ENCODE measurements at places on chromosomes 12 and 14.

DNA sequence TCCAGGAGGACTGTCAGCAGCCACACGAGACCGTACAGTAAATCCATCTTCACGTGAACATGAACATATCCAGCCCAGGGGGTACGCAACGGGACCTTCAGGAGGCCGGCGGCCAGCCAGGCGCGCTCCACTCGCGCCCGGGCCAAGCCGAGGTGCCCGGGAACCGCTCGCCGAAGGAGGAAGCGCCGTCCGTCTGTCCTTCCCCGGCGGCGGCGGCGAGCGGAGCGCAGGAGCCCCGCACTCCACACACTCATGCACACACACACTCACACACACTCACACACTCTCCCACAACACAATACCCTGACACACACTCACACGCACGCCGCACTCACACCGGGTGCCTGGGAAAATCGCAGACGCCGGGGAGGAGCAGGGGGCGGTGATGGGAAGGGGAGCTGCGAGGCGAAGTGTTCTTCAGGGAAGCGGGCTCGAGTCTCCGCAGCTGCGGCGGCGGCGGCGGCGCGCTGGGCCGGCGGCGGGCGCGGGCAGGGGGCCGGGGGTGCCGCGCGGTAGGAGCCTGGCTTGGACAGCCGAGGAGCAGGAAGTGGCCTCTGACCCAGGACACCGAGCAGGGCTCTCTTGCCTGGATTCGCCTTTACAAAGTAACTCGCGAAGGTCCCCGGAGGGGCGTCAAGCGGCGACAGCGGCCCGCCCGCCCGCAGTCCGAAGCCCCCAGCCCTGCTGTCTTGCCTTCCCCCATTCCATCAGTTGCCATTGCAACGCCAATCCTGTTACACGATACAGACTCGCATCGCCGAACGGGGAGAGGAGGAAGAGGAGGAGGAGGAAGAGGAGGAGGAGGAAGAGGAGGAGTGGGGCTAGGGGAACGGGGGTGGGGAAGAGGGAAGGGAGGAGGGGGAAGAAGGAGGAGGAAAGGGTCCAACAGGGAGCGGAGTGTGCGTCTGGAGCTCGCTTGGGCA is 601 bp downstream of the MDGA2 start:
- DNase-seq: no peak

DNA sequence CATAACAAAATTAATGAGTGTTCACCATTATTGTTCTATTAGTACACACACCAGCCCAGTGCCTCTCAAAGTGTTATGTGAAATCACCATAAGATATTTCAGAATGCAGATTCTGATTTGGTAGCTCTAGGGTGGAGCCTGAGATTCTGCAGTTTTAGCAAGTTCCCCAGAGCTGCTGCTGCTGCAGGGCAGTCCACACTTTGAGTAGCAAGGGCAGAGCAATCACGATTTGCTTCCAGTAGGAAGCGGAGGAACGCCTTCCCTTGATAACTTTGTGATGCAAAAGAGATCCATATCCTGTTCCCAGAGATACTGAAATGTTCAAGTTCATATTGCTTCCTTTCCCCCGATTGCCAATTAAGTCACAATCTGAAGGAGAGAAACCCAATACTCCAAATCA is 57.9 kb downstream of the SLC17A8 start:
- DNase-seq: no peak

DNA sequence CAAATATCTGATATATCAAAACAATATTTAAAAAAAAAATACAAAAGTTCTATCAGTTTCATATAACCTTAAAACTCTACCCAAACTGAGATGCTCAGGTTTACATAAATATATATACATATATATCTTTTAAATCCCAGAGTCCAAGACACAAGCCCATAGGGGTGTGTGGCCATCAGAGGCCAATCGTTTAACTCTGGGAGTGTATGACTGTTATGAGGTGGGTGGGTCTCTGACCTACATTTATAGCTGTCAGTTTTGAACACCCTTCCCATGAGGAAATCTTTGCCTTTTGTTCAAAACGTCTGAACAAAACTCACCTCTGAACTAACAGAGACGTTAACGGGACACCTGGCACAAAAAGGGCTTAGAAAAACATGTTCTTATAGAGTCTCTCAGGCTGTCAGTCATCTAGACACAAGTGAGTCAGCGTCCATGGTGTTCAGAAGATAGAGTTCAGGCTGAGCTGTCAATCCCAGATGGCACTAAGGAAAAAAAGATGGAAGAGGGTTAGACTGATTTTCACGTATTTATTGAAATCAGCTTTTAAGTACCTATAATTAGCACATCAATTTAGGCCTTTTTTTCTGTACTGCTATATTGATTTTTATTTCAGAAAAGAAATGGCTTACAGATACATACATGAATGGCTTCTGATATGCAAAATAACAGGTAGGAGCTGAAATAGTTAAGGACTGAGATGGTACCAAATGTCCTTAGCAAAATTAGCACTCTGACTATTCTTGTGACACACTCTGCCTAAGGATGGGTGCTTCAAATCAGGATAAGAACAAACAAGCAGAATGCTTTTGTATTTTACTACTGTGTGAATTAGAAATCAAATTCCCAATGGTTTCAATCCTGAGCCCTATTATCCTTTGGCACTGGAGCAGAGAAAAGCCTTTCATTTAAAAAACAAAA is 29.2 kb downstream of the HIGD1C start:
- DNase-seq: no peak

- DNase-seq: no peak
Measured at GRCh38 chr12:79874665-79875064, 60.2 kb downstream of the PPP1R12A start.

- DNase-seq: peak; percentile 75
Measured at GRCh38 chr12:64665514-64665913, 55.2 kb downstream of the RASSF3 start.

DNA sequence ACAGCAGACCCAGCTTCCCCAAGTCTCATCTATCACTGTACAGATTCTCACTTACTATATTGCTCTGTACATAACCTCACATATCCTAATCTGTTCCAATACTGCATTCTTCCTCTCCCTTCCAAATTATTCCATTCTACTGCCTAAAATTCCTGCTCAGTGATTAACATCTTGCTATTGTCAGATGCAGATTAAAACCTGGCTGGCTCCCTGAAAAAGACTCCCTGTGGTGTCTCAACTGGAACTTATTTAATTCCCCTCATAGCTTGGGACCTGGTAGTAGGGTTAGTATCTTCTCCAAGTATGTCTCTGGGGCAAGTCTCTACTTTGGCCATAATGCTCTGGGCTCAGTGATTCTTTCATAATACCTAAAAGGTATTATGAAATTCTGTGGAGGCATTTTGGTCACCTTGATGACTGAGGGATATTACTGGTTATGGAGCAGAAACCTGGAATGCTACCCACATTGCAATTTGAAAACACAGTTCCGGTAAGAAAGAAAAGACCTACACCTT is 55.8 kb downstream of the PAWR start:
- no peak for DNase-seq

- no peak for DNase-seq
Measured at GRCh38 chr14:92382677-92383076, 59.7 kb downstream of the SLC24A4 start.

DNA sequence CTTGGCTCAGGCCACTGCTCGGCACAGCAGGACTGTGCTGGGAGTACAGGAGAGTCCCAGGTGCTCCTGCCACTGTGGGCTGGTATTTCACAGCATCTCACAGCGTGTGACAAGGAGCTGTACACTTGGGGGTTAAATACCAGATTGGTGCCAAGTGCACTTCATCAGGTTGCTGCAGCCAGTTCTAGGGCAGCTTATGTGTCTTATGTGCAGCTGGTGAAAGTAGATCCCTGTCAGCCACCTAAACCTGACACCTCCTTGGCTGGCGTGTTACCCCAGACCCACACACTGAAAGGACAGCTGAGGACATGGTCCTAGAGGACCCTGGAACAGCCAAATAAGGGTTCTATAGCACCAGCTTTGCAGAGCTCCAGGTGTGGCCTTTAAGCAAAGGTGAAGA is 18.9 kb downstream of the PLEKHH1 start:
- DNase-seq: no peak

- DNase-seq: no peak
Measured at GRCh38 chr12:78917513-78917912, 52.9 kb downstream of the SYT1 start.

DNA sequence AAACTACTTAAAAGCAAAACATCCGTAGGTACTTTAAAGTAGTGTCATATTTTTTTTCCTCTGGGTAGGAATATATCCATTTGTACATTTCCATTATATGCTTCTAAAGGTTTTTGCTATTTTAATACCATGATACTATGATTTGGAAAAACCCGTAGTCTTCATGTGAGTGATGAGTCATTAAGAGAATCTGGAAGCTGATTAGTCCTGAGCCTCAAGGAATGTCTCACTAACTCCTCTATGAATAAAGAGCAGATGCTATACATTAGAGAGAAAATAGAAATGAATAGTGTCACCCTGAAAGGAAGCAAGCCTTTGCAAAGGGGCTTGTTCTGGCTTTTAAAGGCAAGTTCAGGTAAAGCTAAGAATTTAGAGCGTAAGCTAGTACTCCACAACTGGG is 432.1 kb downstream of the CCDC91 start:
- no peak for DNase-seq

- DNase-seq: no peak
Measured at GRCh38 chr12:94990222-94990621, 13.3 kb downstream of the NDUFA12 start.

- no peak for DNase-seq
Measured at GRCh38 chr14:76827696-76828296, 1.6 kb downstream of the LRRC74A start.

DNA sequence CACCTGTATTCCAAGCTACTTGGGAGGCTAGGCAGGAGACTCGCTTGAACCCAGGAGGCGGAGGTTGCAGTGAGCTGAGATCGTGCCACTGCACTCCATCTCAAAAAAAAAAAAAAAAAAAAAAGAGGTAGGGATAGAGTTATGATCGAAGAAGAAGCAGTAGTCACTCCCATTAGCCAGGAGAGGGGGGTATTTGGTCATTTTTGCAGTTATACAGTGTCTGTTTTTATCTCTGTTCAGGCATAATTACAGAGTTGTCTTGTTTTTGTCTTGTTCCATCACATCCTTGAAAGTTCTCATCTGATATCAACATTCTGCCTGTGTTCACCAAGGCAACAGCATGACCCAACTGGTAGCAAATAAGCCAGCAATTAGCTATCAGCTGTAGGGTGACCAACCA is 98.5 kb upstream of the TMPO start:
- DNase-seq: no peak

- no peak for DNase-seq
Measured at GRCh38 chr12:22598763-22599161, 26.2 kb upstream of the ETNK1 start.

DNA sequence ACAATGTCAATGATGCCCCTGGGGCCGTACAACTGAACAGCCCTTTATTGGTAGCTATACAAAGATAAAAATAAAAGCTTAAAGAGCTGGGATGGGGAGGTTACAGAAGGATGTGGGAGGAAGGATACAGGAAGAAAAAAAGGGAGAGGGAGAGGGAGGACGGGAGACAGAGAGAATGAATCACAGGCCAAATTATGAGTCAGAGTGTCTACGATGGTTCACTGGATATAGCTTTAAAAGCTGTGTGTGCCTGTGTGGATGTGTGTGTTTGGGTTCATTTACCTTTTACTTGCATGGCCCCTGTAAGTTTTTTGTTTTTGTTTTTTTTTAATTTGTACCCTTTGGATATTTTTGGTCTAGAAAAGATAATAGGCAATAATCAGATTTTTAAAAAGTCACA is 111.9 kb downstream of the CCDC60 start:
- DNase-seq: no peak

DNA sequence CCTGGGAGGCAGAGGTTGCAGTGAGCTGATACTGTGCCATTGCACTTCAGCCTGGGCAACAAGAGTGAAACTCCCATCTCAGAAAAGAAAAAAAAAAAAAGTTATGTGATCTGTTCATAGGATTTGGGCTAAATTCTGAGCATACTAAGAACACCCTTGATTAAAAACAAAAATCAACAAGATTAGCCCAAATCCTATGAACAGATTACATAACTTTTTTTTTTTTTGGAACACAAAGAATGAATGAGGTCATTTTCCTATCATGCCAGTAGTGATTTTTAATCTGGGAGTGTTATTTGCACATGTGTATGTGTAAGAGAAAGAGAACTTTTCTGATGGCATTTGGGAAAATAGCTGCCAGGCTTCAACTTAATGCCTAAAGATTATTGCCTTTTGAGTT is 208.7 kb downstream of the ERC1 start:
- DNase-seq: no peak

GRCh38 chr12:14307004-14307403 is 58.5 kb upstream of the ATF7IP start:
- no peak for DNase-seq

- no peak for DNase-seq
Measured at GRCh38 chr12:75660107-75660530, 148.7 kb upstream of the KRR1 start.

DNA sequence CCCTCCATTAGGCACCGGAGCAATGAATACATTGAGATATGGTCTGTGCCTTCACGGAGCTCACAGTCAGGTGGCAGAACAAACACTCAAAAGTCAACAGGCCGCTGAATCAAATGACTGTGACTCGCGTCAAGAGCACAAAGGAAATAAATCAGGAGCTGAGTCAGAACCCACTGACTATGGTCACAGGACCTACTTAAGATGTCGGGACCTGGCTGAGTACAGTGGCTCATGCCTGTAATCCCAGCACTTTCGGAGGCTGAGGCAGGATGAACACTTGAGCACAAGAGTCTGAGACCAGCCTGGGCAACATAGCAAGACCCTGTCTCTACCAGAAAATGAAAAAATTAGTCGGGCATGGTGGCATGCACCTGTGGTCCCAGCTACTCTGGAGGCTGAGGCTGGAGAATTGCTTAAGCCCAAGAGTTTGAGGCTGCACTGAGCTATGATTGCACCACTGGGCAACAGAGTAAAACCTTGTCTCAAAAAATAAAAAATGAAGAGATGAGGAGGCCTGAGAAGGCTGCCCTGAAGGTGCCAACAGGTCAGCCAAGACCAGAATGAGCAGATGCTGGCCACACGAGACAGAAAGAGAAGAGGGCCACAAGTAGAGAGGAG is 19.9 kb downstream of the TMEM233 start:
- DNase-seq: no peak

- no peak for DNase-seq
Measured at GRCh38 chr14:76420827-76421226, 44.9 kb downstream of the ESRRB start.

DNA sequence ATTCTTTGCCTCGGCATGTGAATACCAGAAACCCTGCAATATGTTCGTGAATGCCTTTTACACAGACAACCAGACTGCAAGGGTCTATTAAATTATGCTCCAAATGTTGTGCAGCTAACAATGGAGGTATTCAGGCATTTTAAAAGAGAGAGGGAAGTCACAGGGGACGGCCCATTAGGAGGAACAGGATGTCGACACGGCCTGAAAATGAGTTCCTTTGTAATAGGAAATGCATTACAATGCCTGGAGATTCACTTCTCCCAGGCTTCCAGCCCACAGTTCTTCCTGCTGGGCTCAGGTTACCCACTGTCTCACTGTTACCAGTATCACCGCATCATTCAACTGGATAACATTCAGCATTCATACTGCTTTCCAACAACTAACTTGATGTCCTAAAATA is 2.5 kb downstream of the DUSP6 start:
- DNase-seq: peak; percentile 12

DNA sequence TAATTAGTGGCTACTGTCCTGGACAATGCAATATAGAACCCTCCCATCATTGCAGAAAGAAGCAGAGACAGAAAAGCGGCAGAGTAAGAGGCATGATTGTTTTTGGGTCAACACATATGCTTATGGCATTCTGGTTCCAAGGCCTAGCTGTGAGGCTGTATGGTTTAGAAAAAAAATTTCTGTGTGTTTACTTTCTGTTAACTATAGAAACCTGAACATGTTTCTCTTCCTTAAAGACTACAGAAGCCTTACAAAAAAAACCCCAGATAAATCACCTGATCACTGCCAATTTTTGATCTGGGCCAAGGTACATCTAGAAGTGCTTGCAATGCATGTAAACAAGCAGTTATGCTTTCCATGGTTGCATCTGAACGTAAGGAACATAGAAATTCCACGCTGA is 100.0 kb upstream of the HECTD1 start:
- DNase-seq: no peak
